ENCODE measurements at places on chromosomes 1 and 21. TPM values are rescaled to one million over a fixed set of nuclear protein-coding genes. Genes with fewer than 3 reads are reported as not detected.

The HTR6 gene
- polyA plus RNA-seq: not detected

The CELA3A gene
- polyA plus RNA-seq: not detected

The WDR3 gene
- polyA plus RNA-seq: 23.3 TPM

DNA sequence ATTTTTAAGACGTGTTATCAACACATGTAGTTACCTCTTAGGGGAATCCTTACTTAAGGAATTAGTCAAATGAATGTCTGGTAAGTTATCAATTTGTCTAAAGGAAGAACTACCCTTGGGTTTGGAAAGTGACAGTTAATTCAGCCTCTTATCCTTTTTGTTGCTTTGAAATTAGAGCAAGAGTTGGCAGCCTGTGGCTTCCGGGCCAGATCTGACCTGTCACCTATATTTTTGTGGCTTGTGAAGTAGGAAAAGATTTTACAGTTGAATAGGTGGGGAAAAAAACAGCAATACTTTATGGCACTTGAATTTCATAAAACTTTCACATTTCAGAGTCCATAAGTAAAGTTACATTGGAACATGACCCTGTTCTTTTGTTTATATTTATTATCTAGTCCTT, 5.5 kb downstream of the MRPS6 start:
- H3K4me1 ChIP-seq: peaks cover 55% of the 10 kb centered on the region
- H3K4me3 ChIP-seq: no peak overlapping the region
- DNase-seq: no peak

- no peak overlapping the region for H3K4me3 ChIP-seq
- no peak overlapping the region for H3K27ac ChIP-seq
Measured at GRCh38 chr1:156970017-156970416, 49.6 kb downstream of the LRRC71 start.

DNA sequence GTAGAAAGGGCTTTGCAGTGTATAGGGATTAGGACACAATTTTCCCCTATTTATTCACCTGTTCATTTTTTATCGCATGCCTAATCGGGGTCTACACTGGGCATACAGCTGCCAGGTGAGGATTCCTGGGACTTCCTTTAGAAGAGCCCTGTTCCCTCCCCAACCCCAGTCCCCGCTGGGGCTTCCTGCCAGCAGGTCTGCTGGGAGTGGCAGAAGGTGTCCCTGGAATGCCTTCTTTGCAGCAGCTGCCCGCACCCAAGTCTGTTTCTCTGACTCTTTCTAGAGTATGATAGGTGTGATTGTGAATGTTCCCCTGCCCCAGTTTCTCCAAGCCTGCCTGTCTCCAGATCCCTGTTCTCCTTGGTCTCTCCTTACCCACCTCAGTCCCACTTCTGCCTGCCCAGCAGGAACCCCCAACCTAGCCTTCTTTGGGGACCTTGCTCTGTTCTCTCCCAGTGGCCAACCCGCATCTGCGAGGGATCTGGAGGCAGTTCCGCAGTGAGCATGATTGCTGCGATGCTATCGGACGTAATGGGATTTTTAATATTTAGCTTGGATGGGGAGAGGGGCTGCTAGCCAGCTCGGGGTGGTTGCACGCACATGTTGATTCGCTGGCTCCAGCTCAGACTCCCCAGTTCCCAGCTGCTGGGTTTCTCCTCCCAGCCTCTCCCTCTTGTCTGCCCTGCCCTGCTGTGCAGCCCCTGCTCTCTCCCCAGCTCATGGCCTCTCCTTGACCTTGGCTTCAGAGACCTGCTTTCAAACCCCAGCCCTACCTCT, 79.8 kb downstream of the EPHB2 start:
- H3K27ac ChIP-seq: peak overlapping the region; percentile 39
- H3K36me3 ChIP-seq: no peaks in the 10 kb centered on the region
- no peak for DNase-seq
- H3K4me3 ChIP-seq: no peak overlapping the region

DNA sequence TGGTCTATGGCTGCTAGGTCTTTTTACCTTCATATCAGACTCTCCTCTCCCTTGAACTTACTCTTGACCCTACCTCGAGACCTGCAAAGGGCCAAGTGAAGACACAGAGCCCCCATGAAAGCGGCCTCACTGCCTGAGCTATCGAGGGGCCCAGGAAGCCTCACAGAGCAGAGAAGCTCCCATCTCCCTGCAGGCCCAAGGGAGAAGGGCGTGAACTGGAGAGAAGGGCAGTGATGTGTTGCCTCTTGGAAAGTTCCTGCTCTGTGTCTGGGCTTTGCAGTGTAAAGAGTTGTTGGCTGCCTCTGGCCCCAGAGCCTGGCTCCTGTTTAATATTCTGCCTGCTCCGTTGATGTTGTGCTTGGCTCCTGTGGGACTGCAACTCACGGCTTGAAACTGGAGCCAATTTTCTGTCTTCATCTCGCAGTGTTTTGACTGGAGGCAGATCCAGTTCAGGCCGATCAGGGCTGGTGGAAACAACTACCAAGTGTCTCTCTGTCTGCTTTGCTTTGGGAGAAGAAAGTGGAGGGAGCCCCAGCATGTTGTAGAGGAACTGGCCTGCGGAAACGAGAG, 4.3 kb downstream of the SERTAD4 start:
- no peak overlapping the region for H3K27ac ChIP-seq
- peaks cover 46% of the 10 kb centered on the region for H3K27me3 ChIP-seq
- H3K36me3 ChIP-seq: no peaks in the 10 kb centered on the region
- H3K4me1 ChIP-seq: peaks cover 3% of the 10 kb centered on the region
- peak; percentile 96 for DNase-seq
- H3K4me3 ChIP-seq: no peak overlapping the region

DNA sequence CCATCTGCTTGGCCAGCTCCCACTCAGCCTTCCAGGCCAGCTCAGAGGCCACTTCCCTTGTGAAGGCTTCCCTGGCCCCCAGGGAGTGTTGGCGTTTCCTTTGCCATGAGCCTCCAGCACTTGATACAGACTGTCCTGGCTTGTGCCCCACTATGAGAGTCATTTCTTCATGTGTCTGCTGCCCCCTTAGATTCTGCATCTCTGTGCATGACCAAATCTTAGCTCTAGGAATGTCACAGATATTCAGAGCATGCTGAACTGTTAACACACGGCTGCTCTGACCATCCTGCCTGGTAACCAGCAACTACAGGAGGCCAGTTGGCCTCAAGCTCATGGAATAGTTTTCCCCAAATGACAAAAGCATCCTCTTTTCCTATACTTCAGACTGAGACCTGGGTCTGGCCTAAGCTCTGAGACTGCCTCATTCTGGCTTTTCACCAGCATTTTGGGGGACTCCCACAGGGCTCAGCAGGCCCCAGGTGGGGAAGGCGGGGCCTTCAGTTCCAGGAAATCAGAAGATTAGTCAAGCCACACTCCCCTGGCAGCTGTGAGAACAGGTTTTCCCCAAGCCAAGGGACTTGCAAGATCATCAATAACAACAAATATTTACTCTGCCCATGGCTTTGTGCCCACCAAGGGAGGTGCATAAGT, 182.6 kb upstream of the EDN2 start:
- H3K4me3 ChIP-seq: no peak overlapping the region
- no peak overlapping the region for H3K27ac ChIP-seq
- no peaks in the 10 kb centered on the region for H3K36me3 ChIP-seq
- no peak for DNase-seq
- no peaks in the 10 kb centered on the region for H3K27me3 ChIP-seq

DNA sequence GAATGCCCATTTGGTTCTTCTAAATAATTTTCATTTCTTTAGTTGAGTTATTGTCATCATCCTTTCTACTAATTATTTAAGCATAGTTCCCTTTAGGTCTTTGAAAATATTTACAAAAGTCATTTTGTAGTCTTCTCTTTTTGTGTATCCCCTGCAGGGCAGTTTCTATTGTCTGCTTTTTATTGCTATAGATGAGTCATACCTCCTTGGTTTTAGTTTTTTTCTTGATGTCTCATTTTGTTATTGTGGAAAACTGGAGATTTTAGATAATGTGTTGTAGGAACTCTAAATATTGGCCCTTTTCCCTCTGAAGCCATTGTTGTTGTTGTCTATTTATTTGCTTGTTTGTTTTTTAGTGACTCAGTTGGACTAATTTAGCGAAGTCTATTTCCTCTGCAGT, 387.9 kb downstream of the NUF2 start:
- no peak for DNase-seq
- H3K27ac ChIP-seq: no peak overlapping the region
- no peak overlapping the region for H3K4me3 ChIP-seq
- no peaks in the 10 kb centered on the region for H3K27me3 ChIP-seq
- no peaks in the 10 kb centered on the region for H3K36me3 ChIP-seq
- H3K4me1 ChIP-seq: no peaks in the 10 kb centered on the region

DNA sequence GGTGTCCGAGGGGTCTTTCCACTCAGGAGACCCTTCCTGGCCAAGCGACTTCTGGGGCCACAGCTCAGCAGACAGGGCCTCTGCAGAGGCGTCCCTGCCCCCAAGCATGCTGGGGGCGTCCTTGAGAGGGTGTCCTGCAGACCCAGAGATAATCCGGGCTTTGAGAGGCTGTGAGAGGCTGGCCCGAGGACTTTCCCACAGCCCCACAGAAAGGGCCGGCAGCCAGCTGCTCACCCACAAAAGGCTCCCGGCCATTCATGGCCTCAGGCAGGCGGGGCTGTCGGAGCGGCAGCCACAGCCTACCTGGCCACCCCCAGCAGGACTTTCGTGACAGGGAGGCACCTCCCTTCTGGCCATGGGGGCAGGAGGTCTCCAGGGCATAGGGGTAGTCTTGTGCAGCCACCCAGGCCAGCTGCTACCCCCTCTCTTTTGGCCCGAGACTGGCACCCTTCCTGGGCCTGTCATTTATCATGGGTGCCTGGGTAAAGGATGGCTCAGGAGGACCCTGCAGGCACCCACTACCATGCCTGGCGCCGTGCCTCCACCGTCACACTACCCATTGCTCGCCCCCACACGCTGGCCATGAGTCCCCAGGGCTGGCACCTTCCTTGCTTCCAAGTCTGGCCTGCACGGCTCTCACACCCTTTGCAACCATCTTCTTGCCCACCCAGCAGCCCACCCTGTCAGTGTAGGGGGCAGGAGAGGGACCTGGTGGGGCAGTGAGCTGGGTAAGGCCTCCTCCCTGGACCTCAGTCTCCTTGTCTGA, 11.1 kb upstream of the TNFRSF14 start:
- peak overlapping the region; percentile 91 for H3K27ac ChIP-seq
- no peaks in the 10 kb centered on the region for H3K36me3 ChIP-seq
- H3K4me3 ChIP-seq: no peak overlapping the region
- DNase-seq: peak; percentile 52
- peaks cover 10% of the 10 kb centered on the region for H3K27me3 ChIP-seq

- H3K27me3 ChIP-seq: no peaks in the 10 kb centered on the region
- no peaks in the 10 kb centered on the region for H3K4me1 ChIP-seq
Measured at GRCh38 chr21:20266441-20266710, 731.8 kb upstream of the NCAM2 start.

GRCh38 chr1:1100296-1100695, 15.6 kb downstream of the C1orf159 start:
- DNase-seq: no peak
- no peaks in the 10 kb centered on the region for H3K36me3 ChIP-seq
- no peaks in the 10 kb centered on the region for H3K27me3 ChIP-seq
- no peak overlapping the region for H3K27ac ChIP-seq

GRCh38 chr21:41478319-41479177, 29.4 kb downstream of the TMPRSS2 start:
- no peaks in the 10 kb centered on the region for H3K4me1 ChIP-seq
- no peak overlapping the region for H3K4me3 ChIP-seq
- no peak for DNase-seq
- no peak overlapping the region for H3K27ac ChIP-seq
- H3K36me3 ChIP-seq: no peaks in the 10 kb centered on the region

- no peaks in the 10 kb centered on the region for H3K36me3 ChIP-seq
- no peaks in the 10 kb centered on the region for H3K4me1 ChIP-seq
- H3K4me3 ChIP-seq: peak overlapping the region; percentile 50
- H3K27me3 ChIP-seq: no peaks in the 10 kb centered on the region
- DNase-seq: no peak
Measured at GRCh38 chr1:15833069-15833679, 14.3 kb upstream of the SPEN start.

GRCh38 chr1:203480525-203481084, 5.0 kb downstream of the PRELP start:
- H3K27ac ChIP-seq: no peak overlapping the region
- H3K27me3 ChIP-seq: no peaks in the 10 kb centered on the region
- H3K4me1 ChIP-seq: peaks cover 11% of the 10 kb centered on the region

DNA sequence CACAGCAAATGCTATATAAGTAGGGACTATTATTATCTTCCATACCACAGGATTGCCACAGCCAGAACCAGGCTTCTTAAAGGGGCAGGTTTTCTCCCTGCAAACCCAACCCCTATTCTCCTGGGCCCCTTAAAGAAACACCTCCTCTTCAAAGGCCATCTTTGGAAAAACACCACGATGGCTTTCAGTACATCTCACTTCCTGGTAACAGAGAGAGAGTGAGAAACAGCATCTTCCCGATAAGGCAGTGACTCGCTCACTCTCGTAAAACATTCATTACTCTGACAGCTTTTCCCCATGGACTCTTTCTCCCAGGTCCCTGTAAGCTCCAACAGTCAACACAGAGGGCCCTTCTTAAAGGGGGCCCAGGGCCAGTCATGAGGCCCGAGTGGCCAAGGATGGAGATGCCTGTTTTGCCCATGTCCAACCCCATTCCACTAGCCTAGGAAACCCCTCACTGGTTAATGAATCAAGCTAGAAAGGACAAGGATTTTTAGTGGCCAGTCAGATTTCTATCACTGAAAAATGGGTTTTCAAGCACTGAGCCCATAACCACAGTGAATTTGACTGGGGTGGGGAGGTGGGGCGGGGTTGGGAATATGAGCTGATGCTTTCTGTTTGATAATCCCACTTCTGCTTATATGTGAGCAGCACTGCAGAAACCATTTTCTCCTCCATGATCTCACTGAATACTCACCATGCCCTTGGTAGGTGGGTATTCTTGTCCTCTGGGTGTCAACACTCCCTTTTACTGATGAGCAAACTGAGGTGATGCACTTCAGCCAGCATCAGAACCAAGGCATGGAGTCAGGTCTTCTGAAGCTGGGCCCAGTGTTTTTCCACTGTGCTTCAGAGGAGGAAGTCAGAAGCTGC, 3.6 kb upstream of the NAV1 start:
- H3K27ac ChIP-seq: no peak overlapping the region
- no peaks in the 10 kb centered on the region for H3K27me3 ChIP-seq
- H3K36me3 ChIP-seq: no peaks in the 10 kb centered on the region
- no peak overlapping the region for H3K4me3 ChIP-seq

DNA sequence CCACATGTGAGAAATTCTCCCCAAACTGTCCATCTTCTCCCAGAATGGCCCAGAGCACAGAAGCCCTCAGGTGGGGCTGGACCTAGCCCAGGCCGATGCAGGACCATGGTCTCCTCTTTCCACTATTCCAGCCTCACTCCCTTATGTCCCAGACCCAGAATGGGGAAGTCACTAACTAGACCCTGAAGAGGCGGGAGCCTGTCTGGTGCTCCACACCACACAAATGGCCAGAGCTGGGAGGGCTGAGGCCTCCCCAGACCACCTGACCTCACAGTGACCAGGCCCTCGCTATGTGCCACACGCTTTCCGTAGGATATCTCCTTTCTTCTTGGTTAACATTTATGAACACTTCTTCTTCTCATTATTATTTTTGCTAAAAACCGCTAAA, 54.9 kb upstream of the EDN2 start:
- H3K4me3 ChIP-seq: no peak overlapping the region
- H3K27ac ChIP-seq: no peak overlapping the region
- no peaks in the 10 kb centered on the region for H3K36me3 ChIP-seq
- no peak for DNase-seq
